Stimulated activated CD8-positive, alpha-beta memory T cell treated with anti-CD3 and anti-CD28 coated beads, Interleukin-12 subunit alpha, Interleukin-12 subunit beta, amount 100 ng/mL, for 4 hours (primary cell): ENCODE measurements at places on chromosomes 1 and 21.

DNA sequence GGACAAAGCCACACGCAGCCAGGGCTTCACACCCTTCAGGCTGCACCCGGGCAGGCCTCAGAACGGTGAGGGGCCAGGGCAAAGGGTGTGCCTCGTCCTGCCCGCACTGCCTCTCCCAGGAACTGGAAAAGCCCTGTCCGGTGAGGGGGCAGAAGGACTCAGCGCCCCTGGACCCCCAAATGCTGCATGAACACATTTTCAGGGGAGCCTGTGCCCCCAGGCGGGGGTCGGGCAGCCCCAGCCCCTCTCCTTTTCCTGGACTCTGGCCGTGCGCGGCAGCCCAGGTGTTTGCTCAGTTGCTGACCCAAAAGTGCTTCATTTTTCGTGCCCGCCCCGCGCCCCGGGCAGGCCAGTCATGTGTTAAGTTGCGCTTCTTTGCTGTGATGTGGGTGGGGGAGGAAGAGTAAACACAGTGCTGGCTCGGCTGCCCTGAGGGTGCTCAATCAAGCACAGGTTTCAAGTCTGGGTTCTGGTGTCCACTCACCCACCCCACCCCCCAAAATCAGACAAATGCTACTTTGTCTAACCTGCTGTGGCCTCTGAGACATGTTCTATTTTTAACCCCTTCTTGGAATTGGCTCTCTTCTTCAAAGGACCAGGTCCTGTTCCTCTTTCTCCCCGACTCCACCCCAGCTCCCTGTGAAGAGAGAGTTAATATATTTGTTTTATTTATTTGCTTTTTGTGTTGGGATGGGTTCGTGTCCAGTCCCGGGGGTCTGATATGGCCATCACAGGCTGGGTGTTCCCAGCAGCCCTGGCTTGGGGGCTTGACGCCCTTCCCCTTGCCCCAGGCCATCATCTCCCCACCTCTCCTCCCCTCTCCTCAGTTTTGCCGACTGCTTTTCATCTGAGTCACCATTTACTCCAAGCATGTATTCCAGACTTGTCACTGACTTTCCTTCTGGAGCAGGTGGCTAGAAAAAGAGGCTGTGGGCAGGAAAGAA is 8.1 kb downstream of the PSRC1 start:
- no peak for DNase-seq

DNA sequence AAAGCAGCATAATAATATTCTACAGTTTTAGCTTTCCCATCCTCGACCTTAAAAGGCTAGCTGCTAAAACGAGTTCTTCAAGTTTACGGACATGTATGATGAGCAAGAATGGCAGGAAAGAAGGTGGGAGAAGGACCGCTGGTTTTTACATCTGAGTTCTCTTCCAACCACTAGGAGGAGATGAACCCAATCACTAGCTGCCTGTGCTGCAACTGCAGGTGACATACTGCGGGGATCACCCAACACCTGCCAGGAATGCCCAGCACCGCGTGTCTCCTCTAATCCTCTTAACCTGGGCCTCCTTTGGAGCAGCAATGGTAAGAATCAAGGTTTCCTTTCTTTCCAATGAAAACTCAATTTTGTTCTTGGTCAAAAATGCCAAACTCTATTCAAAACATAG is 23.5 kb downstream of the TOR3A start:
- DNase-seq, result no peak

GRCh38 chr1:227828786-227829185 is 13.3 kb downstream of the PRSS38 start:
- DNase-seq, result no peak

DNA sequence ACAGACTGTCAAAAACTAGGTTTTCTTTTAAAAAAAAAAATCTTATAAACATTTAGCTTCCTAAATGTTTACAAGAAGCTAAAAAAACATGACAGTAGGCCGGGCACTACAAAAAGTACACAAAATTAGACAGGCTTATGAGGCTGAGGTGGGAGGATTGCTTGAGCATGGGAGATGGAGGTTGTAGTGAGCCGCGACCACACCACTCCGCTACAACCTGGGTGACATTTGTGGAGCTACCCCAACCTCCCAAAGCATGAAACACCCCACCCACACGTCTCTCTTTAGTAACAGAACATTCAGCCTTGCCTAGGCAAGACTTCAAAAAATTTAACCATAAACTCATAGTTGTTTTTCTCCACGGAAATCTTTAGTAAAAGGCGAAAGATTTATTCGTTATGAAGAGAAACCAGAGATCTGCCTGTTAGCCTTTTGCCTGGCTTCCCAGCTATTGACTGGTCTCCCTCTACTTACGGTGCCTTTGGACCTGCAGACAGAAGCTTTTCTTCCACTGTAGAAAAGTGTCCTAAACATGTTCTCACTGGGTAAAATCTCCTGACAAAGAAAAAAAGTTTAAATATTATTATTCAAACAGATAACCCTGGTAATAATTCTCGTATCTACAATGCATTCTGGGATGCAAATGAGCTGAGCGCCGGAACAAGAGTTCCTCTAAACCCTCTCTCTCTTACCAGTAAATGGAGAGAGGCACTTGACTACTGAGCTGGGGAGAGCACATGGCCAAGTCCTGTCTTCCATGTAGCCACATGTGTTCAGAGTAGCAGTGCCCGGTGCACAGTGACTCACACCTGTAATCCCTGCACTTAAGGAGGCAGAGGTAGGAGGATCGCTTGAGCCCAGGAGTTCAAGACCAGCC is 9.2 kb downstream of the RNU5D-1 start:
- no peak for DNase-seq

DNA sequence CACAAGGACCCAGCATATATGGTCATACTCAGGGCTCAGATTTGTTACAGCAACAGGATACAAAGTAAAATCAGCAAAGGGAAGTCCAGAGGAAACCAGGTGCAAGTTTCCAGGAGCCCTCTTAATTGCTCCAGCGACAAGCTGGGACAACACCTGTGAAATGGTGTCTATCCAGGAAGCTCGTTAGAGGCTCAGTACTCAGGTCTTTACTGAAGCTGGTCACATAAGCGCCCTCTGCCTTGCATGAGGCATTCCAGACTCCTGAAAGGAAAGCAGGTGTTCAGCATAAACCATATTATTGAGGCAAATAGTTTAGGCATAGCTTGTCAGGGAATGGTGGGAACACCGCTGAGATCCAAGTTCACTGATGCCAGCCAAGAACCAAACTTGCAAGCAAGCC is 231.0 kb downstream of the SLC35F3 start:
- DNase-seq, result no peak

- DNase-seq, result no peak
Observed at GRCh38 chr1:207866471-207867135, 44.3 kb downstream of the CD34 start.

DNA sequence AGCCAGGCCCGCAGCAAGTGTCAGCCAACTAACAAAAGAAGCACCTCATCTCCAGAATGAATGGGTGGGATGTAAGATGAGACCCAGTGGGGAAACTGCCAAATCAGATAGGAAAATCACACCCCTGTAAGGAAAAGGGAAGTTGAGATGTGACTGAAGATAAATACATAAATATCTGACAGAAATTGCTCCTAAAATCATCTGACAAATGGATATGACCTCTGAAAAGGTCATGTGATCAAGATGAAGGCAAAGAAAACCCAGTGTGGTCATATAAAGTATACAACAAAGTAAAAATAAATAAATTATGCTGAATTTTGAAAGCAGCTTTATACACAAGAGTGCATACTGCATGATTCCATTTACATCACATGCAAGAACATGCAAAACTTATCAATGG is 12.7 kb downstream of the SIPA1L2 start:
- no peak for DNase-seq

GRCh38 chr1:229204921-229205777 is 65.8 kb upstream of the RAB4A start:
- DNase-seq, result no peak

GRCh38 chr1:108747171-108747850 is 837 bp downstream of the STXBP3 start:
- DNase-seq, result no peak

DNA sequence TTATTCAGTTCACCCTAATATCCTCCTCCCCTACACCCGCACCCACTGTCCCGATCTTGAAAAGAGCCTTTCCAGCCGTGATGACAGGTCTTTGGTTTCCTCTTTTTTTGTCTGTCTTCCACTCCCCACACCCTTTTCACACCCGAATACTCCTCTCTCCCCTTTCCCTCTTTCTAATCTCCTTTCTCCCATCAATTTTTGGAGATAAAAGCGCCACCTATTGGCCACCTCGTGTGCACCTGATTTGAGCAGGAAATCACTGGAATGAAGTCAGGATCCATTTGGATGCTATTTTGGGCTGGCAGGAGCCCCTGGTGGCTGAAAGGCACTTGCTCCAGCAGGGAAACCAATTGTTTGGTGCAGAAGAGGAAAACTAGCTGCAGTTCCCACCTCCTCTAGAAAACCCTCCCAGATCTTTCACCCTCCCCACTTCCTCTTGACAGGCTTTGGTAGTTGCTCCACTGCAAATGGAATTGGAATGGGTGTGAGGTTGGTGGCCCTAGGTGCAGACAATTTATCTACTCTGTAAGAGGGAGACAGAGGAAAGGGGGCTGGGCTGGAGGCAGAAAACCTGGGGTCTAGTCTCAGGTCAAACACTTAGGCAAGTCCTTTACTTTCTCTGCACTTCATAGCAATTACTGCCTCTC is 8.4 kb downstream of the FOXE3 start:
- DNase-seq, result no peak

DNA sequence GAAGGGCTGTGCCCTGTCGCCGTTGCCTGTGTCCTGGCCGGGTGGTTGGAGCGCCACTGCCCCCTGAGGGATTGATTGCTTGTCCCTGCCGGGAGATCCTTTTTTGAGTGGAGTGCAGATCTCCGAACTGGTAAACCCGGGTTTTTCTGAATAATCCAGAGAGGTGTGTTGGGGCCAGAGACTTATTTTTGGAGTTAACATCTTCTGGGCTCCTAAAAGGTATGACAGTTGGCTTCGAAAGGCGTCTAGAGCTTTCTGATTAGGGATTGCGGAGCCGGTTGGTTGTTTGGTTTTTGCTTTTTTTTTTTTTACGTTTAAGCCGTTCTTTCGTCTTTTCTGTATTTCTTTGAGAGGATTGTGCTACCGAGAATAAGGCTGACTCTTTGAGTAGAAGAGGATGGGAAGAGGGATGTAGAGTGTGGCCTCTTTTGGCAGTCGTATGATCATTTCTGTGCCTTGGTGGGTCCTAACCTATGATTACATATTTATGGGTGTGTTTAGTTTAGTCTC is 756 bp downstream of the RLF start:
- no peak for DNase-seq

DNA sequence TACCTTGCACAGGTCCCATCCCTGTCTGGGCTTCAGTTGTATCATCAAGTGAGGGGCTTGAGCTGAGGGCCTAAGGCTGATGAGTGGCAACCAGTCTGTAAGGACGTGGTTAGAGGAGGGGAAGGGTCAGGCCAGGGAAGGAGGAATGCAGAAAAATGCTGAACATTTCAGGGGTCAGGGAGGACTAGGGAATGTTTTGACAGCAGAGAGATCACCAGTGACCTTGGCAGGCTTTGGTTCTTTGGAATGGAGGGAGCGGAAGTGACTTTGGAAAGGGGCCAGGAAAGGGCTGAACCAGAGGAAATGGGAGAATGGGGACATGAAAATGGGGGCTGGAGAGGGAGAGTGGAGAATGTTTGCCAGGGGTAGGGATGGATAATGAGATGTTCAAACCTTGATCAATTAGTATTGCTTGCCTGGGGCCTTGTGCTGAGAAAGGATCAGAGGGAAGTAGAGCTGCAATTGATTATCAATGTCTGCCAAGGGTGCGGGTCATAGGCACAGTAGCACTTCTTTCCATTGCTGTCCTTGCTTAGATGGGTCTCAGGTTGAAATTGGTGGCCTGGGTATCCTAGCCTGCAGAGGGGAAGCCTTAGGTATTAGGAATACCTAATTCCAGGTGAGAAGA is 7.4 kb downstream of the LDLRAP1 start:
- no peak for DNase-seq

GRCh38 chr1:240086726-240087125 is 5.0 kb upstream of the FMN2 start:
- no peak for DNase-seq
